ENCODE measurements at places on chromosomes 1 and 21.

DNA sequence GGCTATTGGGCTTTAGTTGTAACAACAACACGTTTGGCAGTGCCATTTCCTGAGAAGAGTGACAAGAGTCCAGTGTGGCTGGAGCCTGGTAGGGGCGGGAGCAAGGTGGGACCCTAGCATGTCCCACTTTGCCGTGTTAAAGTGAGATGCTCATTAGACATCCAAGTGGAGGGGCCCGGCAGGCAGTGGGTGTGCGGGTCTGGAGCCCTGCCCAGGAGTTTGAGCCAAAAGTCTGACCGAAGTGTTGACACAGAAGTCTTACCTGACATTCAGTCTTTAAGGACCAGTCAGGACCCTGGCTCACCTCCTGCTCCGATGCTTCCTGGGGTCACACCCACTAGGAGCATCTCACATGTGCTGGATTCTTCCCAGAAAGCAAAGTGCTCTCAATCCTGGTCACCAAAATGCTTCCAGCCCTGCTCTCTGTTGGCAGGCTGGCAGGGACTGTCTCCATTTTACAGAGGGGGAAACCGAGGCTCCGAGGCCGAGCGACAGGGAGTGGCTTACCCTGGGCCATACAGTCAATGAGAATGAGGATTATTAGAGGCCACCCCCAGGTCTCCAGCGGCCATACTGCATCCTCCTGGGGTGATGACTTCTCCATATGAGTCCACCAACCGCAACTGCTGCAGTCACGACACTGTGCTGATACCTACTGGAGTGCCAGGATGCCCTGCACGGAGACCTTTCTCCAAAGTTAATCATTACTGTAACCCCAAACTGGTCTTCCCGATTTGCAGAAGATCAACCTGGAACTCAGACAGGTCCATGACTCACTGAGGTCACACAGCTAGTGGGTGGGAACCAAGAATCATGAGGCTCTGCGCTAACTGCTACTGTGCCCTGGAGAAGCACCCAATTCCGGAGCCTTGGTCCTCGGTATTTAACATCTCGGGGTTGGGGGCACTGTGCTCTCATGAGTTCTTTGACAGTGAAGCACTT lies 112.7 kb downstream of the PRDM2 start:
- no peak for DNase-seq

GRCh38 chr1:54305906-54306514 lies 100.2 kb downstream of the SSBP3 start:
- DNase-seq, result no peak

GRCh38 chr1:84090447-84091245 lies 53.4 kb upstream of the PRKACB start:
- DNase-seq, result peak; percentile 39

DNA sequence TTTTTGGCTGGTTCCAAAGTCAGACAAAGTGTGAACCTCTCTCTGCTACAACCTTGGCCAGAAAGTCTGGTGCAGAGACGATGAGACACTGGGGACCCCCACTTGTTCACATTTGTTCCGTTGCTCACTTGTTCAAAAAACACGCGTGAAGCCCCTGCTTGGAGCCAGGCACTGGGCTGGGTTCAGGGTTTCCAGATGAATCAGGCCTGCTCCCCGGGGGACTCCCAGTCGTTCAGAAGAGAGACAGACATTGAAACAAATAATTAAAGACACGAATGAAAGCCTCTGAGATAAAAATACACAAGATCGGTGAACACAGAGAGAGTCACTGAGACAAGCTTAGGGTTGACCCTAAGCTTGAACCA lies 101.5 kb upstream of the RUNX3 start:
- no peak for DNase-seq

DNA sequence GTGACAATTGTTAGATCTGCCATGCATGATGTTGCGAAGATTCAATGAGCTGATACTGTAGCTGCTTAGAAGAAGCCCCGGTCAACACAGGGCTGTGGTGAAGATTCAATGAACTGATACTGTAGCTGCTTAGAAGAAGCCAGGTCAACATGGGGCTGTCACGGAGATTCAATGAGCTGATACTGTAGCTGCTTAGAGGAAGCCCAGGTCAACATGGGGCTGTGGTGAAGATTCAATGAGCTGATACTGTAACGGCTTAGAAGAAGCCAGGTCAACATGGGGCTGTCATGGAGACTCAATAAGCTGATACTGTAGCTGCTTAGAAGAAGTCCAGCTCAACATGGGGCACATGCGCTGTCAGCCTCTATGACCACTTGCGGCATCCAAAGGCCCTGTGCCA lies 18.8 kb upstream of the BACE2 start:
- no peak for DNase-seq

DNA sequence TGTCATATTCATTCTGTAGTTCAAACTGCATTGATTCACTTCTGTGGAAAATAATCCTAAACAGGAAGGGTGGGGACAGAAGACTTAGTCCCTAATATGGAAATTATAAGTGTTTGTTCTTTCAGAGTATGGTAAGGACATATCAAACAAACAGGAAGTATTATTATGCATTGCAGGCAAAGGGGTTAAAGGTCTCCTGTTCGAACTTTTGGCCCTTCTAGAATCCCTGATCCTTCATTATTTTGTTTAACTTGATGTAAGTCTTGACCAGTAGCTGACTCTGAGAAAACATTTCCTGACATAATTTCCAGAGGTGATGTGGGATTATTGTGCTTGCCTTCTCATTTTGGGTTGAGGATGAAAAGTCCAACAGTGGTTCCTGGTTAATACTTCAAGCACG lies 215.4 kb upstream of the ADGRL2 start:
- no peak for DNase-seq

GRCh38 chr1:160346463-160346862 lies 3.3 kb downstream of the NCSTN start:
- no peak for DNase-seq

GRCh38 chr1:99944192-99944591 lies 25.6 kb upstream of the SLC35A3 start:
- no peak for DNase-seq

GRCh38 chr21:36381841-36382589 lies 3.2 kb upstream of the CHAF1B start:
- DNase-seq, result no peak

GRCh38 chr21:24594082-24594481 lies 1013.2 kb downstream of the MRPL39 start:
- DNase-seq, result no peak

DNA sequence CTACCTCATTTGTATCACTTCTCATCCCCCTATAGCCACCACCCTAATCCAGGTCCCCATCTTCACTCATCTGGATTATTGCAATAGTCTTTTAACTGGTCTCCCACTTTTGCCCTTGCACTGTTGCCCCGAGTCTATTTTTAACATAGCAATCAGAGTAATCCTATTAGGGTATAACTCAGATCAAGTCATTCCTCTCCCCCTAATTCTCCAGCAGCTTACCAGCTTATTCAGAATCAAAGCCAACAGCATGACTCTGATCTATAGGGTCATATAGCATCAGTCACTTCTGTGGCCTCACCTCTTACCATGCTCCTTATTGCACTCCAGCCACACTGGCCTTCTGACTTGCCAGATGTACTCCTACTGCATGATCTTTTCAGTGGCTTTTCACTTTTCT lies 140.7 kb downstream of the PAPPA2 start:
- no peak for DNase-seq

DNA sequence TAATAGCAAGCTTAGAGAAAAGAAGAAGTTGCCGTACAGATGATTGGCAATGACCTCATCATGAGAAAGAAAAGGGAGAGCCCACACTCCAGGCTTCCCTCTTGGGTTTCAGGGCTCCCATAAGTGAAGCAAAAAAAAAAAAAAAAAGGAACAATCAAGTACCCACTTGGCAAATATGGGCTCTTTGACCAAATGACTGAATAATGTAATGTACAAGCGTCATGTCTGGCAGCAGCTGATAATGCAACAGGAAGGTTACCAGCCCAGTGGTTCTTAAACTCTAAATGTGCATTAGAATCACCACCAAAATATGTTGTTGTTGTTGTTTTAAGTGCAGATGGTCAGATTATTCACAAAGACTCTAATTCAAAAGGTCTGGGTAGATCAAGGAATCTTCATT lies 13.5 kb downstream of the TNFSF4 start:
- DNase-seq, result no peak

DNA sequence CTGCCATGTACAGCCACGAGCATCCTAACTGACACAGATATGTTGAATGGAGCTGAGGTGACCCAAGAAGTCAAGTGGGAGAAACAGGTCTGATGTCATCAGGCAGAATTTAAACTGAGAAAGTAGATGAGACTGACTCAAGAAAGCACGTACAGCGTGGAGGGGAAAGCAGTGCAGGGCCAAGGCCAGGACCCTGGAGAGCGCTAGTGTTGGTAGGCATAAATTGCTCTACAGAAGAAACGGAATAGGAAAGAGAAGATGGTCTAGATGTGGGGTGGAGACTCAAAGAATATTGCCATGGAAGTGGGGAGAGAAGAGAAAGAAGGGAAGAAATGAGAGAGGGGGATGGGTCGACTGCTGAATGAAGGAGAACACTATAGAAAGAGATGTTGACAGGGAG lies 45.3 kb upstream of the GJB5 start:
- DNase-seq, result no peak

DNA sequence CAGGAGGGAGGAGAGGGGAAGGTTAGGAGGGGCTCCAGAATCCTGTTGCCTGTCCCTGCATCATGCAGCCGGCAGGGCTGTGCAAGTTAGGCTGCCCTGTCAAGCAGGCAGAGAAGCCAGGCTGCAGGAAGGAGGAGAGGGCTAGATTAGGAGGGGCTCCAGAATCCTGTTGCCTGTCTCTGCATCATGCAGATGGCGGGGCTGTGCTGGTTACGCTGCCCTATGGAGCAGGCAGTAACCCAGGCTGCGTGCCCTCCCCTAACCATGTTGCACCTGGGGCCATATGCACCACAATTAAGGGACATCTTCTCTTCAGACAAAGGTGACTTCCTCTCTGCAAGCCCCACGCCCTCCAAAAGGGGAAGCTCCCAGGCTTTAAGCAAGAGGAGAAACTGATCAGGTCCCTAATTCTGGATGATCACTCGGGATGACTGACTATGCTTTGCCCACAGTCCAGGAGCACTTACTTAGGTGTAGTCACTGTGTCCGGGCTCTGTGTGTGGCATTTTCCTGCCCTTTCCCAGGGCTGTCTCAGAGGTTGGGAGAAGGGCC lies 457.4 kb downstream of the SETD4 start:
- no peak for DNase-seq

GRCh38 chr1:42340901-42341300 lies 5.9 kb upstream of the FOXJ3 start:
- no peak for DNase-seq

- DNase-seq, result no peak
These were observed 84.6 kb downstream of the KAZN start for GRCh38 chr1:14682941-14683621.

DNA sequence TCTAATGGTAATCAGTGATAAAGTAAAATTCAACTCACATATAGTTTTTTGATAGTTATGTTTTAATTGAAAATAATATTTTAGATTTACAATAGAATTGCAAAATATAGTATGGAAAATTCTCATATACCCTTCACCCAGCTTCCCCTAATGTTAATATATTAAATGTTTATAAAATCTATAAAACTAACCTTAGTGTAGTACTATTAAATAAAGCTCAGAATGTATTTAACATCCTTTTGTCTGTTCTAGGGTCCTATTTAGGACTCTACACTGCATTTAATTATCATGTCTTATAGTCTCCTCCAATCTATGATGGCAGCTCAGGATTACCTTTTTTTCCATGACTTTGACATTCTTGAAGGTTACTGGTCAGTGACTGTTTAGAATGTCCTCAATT lies 389.2 kb downstream of the LMX1A start:
- no peak for DNase-seq

- DNase-seq, result no peak
These were observed 35.6 kb upstream of the UTS2 start for GRCh38 chr1:7888248-7889081.

GRCh38 chr1:153542956-153543711 lies 2.4 kb upstream of the S100A5 start:
- no peak for DNase-seq

GRCh38 chr21:32797679-32798078 lies 26.1 kb upstream of the PAXBP1 start:
- DNase-seq, result no peak

DNA sequence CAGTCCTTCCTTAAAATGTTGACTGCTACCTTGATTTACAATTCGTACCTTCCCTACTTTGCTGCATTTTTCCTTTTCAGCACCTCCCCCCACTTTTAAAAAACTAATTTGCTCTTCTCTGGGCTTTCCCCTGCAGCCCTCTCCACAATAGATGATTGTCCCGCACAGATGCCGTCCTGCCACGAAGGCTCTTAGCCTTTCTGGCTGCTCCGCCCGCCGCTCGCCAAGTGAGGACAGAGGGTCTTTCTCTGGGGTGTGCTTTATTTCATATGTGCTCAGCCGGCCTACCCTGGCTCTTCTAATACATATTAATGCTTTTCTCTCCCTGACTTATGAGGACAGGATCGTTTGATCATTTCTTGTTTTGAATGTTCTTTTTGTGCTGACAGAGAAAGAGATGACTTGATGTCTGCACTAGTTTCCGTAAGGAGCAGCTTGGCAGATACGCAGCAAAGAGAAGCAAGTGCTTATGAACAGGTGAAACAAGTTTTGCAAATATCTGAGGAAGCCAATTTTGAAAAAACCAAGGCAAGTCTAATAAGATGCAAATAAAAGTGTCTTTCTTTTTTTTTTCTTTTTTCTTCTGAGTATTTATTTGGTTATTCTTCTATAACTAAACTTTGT lies 60.6 kb downstream of the SDCCAG8 start:
- DNase-seq, result no peak

DNA sequence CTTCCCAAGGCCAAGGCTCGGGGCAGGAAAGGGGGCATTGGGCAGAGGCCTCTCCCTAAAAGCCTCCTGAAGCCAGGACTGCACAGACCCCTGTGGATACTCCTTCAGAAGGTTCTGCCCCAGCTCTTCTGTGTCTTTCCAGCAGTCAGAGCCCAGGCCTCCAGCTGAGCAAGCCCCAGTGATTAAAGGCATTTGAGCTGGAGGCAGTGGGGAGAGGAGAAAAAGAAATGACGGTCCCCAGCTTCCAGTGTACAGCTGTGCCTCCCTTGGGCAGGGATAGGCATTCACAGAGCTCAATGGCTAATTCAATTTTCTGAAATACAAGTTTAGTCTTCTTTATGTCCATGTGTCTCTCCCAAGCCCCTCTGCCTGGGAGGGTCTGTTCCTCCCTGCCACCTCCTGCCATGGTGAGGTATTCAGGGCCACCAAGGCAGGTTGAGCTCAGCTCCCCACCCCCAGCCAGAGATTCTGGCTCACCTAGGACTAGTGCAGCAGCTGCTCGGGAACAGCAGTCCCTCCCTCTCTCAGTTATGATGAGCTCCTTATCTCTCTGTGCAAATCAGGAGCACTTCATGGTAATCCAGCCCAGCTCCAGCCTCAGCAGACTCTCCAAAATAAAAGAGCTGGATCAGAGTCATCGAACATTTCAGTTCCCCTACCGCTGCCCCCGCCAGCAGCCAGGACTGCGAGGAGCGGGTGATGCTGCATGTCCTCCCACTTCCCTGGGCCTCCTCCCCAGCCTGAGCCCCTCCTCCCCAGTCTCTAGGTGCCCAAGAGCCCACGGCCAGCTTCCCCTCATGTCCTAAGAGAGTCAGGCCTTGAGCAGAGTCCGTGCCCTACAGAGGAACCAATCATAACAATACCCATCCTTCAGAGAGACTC lies 208.4 kb upstream of the ZC3H12A start:
- no peak for DNase-seq

Measured in central memory CD4-positive, alpha-beta T cell (primary cell).